ENCODE measurements at places on chromosomes 11 and 22.

GRCh38 chr22:45208993-45209838, 31.5 kb downstream of the KIAA0930 start:
- DNase-seq = no peak

DNA sequence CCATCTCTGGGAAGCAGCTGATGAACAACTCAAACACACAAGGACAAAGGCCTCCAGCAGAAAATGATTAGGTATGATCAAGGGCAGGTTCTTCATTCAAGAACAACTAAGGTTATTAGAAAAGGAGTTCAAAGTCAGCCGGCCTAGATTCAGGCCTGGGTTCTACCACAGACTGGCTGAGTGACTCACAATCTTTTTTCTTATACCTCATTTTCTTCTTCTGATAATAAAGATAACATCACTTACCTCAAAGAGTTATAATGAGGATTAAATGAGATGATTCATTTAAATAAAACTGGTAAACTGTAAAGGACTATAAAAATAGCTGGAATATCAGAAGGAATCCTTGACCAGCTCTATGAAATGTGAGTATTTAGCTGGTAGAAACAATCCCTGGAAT, 49.3 kb upstream of the PPP2R1B start:
- DNase-seq = no peak

- no peak for DNase-seq
These were observed 8.1 kb downstream of the MADD start for GRCh38 chr11:47278058-47278457.

DNA sequence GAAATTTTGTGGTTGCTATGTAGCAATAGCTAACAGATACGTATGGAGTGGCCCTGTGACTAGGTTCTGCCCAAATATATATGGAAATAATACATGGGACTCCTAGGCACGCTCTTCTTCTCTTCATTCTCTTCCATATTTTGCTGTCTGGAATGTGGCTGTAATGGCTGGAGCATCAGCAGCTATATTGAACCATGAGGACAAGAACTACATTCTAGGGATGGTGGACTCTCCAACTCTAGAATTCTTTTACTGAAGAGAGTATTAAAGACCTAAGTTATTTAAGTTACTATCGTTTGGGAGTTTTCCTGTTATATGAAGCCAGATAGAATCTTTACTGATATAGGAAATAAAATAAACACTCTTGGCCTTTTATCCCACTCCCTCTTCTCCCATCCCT, 7.5 kb upstream of the NELL1 start:
- DNase-seq = no peak

DNA sequence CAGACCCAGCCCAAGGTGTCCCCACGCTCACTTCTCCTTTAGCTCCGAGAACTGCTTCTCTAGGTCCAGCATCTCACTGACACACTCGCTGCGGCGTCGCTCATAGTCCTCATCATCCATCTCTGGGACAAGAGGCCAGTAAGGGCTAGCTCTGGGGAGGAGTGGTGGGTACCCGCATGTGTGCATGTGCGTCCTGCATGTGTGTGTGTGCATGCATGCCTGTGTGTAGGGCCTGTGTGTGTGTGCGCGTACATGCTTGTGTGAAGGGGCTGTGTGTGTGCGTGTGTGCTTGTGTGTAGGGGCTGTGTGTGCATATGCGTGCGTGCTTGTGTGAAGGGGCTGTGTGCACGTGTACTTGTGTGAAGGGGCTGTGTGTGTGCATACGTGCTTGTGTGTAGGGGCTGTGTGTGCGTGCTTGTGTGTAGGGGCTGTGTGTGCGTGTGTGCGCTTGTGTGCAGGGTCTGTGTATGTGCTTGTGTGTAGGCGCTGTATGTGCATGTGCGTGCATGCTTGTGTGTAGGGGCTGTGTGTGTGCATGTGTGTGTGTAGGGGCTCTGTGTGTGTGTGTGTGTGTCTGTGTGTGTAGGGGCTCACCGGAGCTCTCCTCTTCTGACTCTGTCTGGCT, 3.3 kb downstream of the BRMS1 start:
- no peak for DNase-seq

- DNase-seq = no peak
These were observed 161.2 kb upstream of the PLET1 start for GRCh38 chr11:112421879-112422278.

DNA sequence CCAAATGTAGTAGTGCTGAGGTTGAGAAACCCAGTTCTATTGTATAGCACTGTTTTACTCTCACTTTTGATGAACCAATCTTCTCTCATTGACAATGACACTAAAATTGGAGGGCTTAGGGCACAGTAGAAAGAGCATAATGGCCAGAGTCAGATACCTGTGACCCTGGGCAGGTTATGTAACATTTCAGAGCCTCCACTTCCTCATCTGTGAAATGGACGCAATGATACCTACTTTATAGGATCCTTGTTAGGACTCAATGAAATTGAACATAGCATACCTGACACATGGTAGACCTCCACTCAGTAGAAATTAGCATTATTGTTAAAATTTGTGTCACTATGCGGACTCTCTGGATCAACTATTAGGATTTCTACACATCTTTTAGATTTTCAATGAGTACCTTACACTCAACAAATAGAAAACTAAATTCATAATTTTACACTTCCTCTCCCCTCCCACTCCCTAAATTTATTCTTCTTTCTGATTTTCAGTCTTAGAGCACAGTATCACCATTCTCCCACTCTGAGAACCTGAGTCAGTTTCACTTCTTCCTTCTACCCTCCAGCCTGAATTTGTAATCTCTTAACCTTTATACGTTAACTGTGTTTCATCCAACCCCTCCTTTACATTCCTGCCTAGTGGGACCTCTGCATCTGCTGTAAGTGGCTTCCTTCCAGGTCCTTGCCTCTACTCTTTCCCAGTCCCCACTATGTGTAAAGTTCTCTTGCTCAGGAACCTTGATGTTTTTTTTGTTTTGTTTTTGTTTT, 78.3 kb downstream of the MICAL2 start:
- no peak for DNase-seq

- DNase-seq = no peak
These were observed 205.1 kb upstream of the CADM1 start for GRCh38 chr11:115709297-115709696.

DNA sequence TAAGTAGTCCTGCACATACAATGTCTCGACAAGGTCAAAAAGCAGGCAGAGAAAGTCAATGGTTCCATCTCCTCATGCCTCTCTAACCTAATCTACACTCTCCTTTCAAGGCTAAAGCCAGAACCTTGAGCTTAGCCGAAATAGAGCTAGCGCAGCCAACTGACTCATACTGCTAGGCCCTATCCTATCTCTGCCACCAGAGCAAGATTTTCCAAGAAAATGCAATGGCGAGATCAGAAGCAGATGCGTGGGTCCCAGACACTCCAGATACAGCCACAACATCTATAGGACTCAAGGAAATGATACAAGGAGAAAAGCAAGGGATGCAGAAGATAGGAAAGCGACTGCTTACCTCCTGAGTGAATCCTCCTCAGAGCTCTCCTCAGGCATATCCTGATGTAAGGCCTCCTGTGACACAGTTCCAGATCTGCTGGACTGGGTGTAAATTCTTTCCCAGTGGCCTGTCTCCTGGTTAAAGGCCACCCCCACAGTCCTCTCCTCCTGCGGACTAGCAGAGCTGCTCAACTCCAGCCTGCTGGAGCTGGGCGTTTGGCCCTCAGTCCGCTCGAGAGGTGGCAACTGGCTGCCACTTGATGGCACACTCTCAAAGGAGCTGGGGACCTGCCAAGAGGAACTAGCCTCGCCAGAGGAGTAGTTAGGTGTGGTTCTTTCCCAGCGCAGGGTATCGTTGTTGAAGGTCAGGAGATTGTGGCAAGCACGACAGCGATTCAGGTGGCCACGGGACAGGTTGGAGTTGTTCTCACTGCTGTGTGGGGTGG, 52.0 kb downstream of the AMBRA1 start:
- no peak for DNase-seq

DNA sequence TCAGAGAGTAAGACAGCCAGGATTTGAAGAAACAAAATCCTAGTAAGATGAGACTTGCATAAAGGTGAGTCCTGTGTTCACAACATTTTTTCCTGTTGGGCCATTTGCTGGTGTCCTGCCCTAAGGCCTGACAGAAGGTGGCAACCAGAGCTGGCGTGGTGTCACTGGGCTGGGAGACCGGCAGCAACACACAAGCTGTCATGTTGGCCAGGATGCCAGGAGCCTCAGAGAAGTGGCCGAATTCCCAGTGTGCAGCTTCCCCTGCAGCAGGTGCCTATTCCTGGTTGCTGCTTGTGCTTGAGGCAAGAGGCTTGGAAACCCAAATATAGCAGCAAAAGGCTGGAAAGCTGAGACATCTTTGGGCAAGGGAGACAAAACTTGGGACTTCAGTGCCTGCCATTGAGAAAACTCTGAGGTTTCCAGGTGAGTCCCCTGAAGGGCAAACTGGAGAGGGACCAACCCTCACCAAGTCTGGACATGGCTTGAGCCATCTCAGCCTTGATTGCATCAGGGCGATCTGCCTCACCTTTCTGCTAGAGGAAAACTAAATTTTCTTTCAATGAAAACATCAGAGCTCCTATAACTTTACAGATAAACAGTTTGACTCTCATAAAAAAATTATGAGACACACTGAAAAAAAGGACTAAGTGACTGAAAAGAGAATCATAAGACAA, 25.9 kb downstream of the ALG12 start:
- no peak for DNase-seq

GRCh38 chr11:65919573-65920371, 546 bp downstream of the DRAP1 start:
- DNase-seq = no peak

- no peak for DNase-seq
These were observed 121.9 kb downstream of the ARHGAP42 start for GRCh38 chr11:100808904-100809491.

DNA sequence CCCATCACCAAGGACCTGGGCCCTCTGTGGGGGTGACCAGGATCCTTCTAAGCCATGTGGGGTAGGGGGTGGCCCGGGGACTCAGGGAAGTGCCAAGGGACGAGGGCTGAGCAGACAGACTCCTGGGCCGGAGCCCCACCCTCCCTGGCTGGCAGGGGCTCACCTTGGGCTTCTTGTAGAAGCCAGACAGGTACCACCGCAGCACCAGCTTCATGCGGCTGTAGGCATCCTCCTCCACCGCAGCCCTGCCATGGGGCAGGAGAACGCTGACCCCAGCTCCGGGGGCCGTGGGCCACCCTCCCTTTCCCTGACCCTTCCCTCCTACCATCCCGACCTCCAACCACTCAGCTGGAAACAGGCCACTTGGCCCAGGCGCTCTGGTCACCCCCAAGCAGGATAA, 45.9 kb upstream of the CARS1 start:
- no peak for DNase-seq

DNA sequence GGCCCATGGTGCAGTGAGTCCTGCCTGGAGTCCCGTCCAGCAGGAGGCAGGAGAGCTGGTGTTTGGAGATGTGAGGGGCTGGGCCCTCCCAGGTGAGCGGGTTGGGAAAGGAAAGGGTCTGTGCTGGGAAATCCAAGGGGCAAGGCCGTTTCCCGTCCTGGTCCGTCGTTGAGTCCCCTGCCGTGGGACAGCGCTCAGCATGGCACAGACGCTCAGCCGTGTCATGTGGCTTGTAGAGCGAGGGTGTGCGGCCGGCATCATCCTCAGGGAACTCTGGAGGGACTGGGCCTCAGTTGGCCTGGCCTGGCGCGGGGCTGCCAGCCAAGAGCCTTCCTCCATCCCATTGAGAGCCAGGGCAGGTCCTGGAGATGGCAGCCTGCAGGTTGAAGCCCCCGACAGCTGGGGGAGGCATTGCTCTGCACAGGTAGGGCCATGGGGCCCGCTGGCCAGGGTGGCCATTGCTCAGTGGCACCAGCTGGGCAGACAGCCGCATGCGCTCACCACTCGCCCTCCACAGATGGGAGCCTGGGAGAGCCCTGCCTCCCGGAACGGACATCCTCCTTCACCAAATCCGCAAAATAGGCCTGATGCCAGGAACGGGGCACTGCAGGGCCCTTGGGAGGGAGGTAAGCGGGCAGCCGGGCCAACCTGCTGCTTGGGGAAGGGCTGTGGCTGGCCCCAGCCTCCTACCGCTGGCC, 28.7 kb downstream of the KCNQ1 start:
- DNase-seq = no peak

DNA sequence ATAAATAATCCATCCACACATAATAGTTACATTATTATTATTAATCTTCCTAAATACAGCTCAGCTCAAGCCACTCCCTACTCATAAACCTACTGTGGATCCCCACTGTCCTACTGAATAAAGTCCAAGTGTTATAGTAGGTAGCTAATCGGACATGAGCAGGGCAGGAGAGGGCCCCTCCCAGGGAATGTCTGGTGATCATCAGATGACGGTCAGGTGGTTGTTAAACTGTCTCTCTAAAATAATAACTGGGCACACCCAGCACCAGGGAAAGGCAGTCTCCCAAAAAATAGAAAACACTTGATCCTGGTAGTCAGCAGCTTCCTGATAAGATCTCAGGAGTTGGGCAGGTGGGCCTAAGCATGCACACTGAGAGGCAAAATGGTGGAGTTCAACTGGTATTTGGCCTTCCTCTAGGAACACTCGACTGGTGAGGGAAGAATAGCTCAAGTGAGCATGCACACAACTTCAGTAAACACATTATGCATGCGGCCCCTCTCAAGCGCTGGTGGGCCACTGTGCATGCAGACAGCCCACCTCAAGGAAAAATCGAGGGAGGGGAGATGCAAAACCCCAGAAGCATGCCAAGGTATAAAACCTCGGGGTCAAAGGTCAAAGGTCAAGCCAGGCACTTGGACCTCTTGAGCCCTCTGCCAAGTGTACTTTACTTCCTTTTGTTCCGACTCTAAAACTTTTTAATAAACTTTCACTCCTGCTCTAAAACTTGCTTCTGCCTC, 65.0 kb downstream of the LRRC32 start:
- DNase-seq = no peak

DNA sequence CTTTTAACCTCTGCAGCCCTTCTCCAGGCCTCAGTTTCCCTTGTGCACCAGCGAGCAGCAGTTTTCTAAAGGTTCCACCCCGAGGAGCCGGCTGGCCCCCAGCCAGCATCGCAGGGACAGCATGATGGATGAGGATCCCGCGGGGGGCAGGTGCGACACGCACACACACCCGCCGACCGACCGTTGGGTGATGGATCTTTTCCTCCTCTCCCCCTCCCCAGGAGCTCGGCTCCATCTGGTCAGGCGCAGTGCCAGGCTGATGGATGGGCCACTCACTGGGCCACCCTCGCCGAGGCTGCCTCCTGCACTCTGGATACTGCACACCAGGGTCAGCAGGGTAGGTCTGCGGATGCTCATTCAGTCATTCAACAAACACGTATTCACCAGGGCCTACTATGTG, 12.8 kb upstream of the CABP7 start:
- DNase-seq = no peak

DNA sequence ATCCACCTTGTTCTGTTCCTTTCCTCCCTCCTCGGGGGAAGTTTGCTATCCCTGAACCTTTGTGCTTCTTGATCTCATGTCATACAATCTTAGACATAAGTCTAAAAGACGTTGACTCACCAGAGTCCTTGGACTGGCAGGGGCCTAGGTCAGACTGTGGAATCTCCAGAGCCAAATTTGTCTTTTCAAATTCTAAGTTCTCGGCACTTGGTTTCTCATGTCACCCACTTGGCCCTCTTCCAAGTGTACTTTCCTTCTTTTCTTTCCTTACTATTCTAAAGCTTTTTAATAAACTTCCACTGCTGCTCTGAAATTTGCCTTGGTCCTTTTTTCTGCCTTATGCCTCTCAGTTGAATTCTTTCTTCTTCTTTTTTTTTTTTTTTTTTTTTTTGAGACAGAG, 30.1 kb upstream of the SMPD1 start:
- no peak for DNase-seq
